ENCODE measurements at places on chromosomes 16 and 17.
A peak's percentile ranks its signal among the peaks of the same experiment; 100 is the strongest.

DNA sequence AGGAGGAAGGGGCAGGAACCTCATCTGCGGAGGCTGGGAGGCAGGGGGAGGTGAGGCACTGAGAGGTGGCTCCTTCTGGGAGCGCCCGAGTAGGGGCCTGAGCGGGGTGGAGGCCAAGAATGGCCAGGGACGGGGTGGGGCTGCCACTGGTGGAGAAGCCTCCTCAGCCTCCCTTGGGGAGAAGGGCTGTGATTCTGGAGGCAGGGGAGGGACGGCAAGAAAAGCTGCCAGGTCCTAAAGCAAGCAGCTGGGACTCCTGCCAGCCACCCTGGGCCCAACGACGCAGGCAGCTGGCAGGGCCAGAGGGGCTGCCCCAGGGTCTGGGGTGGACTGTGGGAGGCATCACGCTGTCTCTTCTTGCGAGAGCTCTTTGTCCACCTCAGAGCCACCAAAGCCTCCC is 12.7 kb upstream of the MLKL start:
- DNase-seq: no peak

- peak; percentile 78 for DNase-seq
Observed at GRCh38 chr16:77234611-77235010, 35.4 kb downstream of the SYCE1L start.

- DNase-seq: peak; percentile 59
Observed at GRCh38 chr17:5921512-5922282, 148.5 kb upstream of the WSCD1 start.

- DNase-seq: no peak
Observed at GRCh38 chr17:41345992-41346391, 4.6 kb downstream of the KRT33A start.

- DNase-seq: peak; percentile 70
Observed at GRCh38 chr17:7850701-7851437, 4.0 kb upstream of the TMEM88 start.

GRCh38 chr17:45195424-45195823 is 26.3 kb upstream of the FMNL1 start:
- DNase-seq: no peak

GRCh38 chr16:28321700-28322411 is 29.5 kb downstream of the SBK1 start:
- peak; percentile 91 for DNase-seq

GRCh38 chr17:78237401-78238012 is 6.1 kb downstream of the TMEM235 start:
- peak; percentile 45 for DNase-seq

GRCh38 chr17:16585796-16586195 is 16.8 kb upstream of the ZNF287 start:
- no peak for DNase-seq

DNA sequence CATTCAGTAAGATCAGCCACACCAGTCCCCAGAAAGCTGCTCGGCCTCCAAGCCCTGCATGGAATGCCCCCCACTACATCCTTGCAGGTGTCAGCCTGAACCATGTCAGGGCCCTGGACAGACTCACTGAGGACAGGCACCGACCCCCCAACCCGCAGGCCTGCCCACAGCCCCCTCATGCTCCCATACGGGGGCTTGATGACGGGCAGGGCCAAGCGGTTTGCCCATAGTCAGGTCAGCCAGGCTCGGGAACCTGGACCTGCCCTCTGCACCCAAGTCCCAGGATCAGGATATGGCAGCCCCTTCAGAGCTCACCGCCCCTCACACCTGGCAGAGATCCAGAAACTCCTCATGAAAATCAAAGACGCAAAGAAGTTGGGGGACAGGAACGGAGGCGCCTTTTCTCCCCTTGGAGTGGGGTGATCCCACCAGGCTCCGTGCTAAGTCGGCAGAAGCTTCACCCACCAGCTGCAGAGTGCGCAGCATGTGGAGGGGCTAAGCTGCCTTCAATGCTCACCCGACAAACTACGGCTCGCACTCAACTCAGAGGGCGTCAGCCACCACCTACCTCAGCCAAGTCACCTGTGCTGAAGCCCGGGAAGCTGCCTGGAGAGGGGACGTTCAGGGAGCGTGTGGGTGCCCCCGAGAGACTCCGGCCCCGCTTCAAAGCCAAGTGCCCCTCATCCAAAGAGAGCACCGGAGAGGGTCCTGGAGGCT is 26.5 kb downstream of the GNPTG start:
- peak; percentile 62 for DNase-seq

GRCh38 chr16:15650698-15651171 is 690 bp downstream of the NDE1 start:
- DNase-seq: peak; percentile 79

GRCh38 chr17:45451131-45451530 is 18.5 kb upstream of the ARHGAP27 start:
- DNase-seq: peak; percentile 74

GRCh38 chr17:15086776-15087295 is 178.3 kb downstream of the PMP22 start:
- peak; percentile 53 for DNase-seq

DNA sequence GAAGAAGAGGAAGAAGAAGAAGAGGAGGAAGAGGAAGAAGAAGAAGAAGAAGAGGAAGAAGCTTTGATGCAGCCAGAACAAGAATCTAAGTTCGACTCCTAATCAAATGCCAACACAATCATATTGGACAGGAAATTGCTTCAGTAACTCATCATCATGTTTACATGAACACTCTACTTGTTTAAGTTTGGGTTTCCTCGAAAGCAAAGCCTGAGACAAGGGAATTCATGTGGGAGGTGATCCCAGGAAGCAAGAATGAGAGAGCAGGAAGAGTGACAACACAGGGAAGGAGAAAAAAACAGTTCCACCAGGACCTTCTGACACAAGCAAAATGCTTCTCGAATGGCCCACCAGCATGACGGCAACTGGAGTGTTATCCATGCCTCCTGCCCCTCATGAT is 279.0 kb downstream of the PMP22 start:
- DNase-seq: no peak

DNA sequence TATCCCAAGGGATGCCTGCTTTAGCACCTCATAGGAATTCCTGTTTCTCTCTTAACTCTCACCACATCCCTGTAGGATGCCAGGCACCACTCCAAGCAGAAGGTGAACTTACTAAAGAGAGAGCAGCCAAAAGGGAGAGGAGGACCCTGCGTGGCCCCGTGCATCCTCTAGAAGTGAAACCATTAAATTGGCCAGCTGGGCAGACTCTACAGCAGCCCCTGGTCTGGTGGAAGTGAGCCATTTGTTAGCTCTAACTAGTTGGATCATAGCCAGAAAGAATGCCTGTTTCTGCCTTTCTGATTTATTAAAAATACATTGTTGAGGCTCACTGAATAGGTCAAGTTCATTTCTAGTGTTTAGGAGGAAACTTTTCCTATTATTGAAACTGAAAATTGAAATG is 22.3 kb downstream of the TMEM11 start:
- DNase-seq: no peak

- peak; percentile 80 for DNase-seq
Observed at GRCh38 chr17:53607475-53607874, 215.3 kb upstream of the KIF2B start.

DNA sequence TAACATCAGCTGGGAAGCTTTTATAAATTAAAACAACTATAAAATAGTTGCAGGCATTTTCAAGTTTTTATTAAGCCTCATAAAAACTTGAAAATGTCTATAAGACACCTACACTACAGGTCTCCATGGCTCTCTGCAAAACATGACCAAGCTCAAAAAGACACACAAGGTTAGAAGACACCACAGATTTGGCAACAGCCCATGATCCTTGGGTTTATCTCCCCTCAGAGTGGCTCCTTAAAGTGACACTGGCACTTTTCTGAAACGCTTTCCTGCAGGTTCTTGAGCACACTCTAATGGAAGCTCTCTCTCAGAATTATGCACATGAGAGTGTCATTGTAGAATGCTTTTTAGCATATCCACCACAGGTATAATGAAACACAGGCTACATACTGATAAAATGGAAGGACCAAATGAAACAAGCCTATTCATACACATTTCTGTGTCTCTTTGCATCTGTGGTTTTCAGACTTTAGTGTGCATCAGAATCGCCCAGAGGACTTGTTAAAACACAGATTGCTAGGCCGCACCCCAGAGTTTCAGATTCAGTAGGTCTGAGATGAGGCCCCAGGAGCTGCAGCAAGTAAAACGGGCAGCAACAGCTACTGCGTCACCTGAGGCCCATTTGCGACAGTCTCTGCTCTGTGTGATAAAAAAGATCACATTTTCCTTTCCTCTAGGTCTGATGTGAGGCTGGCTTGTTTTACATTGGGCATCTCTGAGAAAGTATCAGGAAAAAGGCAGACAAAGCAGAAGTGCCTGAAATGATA is 75.0 kb upstream of the WSB1 start:
- DNase-seq: no peak

DNA sequence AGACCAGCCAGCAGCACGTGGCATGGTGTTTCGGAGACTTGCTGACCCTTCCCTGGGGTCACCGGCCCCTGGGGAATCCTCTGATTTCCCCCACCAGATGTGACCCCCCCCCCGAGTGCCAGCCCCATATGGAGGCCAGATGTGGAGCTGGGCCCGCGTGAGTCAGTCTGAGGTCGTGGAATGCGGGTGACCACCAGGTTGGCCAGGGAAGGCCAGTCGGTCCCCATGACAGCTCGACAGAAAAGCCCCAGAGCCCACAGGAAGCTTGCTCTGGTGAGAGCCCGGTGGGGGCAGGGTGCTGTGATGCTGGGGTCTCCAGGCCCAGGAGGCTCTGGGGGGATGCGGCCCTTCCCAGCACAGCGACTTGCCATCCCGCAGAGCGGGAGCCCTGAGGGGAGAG is 209.0 kb downstream of the NTN1 start:
- no peak for DNase-seq

DNA sequence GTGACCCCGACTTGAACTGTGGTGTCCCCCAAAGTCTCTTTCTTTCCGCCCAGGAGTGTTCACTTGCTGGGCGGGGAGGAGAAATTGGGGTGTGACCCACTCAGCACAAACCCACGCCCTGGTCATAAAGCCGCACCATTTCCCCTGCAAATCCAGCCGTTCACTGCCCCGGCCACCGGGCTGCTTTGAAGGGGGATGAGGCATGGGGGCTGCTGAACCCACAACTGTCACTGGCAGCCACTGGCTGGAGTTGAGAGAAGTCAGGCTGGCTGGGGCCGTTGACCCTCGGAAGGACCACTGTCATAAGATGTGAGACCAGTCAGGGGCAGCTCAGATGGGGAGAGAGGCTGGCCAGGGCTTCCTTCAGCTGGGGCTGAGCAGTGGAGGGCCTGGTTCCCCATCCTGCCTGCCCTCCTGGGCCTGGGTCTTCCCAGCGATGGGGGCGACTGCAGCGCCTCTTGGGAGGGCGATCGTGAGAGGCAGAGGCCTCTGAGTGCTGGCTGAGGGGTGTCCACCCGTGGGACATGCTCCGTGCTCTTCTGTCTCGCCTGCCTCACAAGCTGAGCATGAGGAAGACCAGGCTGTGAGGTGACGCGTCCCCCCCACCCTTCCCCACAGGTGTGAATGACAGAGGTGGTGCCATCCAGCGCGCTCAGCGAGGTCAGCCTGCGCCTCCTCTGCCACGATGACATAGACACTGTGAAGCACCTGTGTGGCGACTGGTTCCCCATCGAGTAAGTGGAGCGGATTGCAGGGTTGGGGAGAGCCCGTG is 19.5 kb downstream of the C16orf90 start:
- peak; percentile 41 for DNase-seq

- no peak for DNase-seq
Observed at GRCh38 chr16:1320097-1320496, 10.7 kb downstream of the UBE2I start.

GRCh38 chr17:82242698-82242976 is 13.8 kb downstream of the SLC16A3 start:
- DNase-seq: no peak

GRCh38 chr16:27972500-27972899 is 91.0 kb downstream of the GSG1L start:
- peak; percentile 81 for DNase-seq

DNA sequence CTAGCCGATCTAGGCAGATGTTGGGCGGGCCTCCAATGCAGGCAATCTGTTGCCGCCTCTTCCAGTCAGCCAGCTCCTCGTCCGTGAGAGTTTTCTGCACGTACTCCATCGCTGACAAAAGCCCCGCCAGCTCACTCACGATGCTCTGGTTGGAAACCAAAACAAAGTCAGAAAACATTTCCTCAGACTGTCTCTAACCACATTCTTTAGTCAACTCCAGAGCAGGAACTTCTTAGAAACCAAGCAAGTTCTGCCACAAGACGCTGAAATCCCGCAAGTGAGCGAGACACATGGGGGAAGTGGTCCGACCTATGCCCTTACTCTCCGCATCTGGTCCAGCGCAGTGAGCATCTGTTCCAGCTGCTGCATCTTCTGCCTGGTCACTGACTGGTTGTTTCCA is 49.1 kb downstream of the STAT5A start:
- DNase-seq: no peak

GRCh38 chr16:14641926-14642325 is 9.2 kb downstream of the BFAR start:
- peak; percentile 52 for DNase-seq

DNA sequence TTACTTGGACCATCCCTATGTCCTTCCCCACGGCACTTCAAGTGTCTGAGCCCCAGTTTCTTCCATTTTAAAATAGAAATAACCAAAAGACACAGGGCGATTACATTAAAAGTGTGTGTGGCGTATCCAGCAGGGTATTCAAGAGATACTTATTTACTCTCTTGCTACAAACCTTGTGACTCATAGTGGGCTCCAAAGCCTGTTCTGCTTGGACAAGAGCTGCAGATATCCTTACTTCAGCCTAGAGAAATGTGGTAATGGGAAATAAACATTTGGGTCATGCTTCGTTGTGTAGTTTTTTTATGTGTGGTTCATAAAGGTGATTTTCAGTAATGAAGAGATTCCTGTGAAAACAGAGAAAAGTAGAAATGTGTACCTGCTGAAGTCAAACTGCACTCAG is 288.9 kb upstream of the CDH11 start:
- DNase-seq: no peak

- DNase-seq: no peak
Observed at GRCh38 chr17:63774969-63775265, 947 bp downstream of the DDX42 start.
